Mesenteric fat pad (tissue), 1 donor: ENCODE measurements at places on chromosomes 3 and 15.

- DNase-seq = peak; percentile 53
These were observed 60.3 kb upstream of the IQSEC1 start for GRCh38 chr3:13133471-13133981.

DNA sequence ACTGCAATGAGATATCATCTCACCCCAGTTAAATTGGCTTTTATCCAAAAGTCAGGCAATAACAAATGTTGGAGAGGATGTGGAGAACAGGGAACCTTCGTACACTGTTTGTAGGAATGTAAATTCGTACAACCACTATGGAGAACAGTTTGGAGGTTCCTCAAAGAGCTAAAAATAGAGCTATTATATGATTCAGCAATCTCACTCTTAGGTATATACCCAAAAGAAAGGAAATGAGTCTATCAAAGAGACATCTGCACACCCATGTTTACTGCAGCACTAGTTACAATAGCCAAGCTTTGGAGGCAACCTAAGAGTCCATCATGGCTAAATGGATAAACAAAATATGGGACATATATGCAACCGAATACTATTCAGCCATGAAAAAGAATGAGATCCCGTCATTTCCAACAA, 68.0 kb upstream of the HES1 start:
- no peak for DNase-seq

- DNase-seq = no peak
These were observed at the start of gene GAP43 for GRCh38 chr3:115623044-115623868. Gene GAP43, plus strand, starts transcription at chr3:115623510. Its CDS starts 180 bp downstream, at chr3:115623690.

- no peak for DNase-seq
These were observed 88.7 kb downstream of the GABRG3 start for GRCh38 chr15:27059610-27060202.

DNA sequence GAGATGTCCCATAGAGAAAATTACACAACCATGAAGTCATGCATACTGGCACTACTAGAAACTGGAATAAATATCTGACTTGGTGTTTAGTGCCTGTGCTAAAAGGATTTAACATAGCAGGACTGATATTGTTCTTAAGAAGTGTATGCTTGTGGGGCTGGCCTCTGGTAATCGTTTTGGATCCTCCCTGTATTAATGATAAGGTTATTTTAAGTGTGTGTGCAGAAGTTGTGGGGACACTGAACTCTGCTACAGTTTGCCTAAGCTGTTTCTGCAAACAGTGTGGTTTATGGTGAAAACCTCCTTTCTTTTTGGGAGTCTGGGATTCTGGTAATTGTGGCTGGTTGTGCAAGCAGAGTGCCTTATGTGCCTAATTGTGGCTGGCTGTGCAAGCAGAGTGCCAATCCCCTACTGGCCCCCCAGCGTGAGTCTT, 120.8 kb downstream of the CLASP2 start:
- no peak for DNase-seq

DNA sequence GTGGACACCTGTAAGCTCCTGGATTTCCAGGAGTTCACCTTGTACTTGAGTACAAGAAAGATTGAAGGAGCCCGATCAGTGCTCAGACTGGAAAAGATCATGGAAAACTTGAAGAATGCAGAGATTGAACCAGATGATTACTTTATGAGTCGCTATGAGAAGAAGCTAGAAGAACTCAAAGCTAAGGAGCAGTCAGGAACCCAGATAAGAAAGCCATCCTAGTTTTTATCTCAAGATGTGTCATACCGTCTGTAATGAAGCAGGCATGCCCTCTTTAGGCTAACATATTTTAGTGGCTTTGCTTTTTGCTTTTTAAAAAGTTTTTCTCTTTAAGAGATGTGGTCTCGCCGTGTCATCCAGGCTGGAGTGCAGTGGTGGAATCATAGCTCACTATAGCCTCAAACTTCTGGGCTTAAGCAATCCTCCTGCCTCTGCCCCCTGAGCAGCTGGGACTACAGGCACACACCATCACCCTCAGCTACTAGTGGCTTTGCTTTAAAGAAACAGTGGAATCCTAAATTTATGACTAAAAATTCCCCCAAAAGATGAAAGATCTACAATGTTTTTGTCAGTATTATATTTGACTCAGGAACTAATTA, 28.1 kb downstream of the EXOG start:
- DNase-seq = no peak

DNA sequence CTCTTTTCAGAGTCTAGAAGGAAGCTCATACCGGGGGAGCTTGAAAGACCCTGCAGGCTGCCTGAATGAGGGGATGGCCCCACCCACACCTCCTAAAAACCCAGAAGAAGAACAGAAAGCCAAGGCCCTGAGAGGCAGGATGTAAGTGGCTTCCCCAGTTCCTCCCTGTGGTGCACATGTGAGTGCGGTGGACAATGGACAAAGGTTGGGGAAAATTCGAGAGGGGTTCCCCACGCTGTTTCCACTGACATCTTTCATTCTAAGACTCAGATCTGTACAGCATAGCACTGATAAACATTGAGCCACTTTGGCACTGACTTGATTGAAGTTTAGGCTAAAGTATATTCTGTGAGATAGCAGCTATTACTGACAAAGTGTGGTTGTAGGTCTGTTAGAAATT, 79.5 kb upstream of the UMPS start:
- DNase-seq = no peak

- DNase-seq = no peak
These were observed 155.0 kb upstream of the BHLHE40 start for GRCh38 chr3:4823986-4824925.

DNA sequence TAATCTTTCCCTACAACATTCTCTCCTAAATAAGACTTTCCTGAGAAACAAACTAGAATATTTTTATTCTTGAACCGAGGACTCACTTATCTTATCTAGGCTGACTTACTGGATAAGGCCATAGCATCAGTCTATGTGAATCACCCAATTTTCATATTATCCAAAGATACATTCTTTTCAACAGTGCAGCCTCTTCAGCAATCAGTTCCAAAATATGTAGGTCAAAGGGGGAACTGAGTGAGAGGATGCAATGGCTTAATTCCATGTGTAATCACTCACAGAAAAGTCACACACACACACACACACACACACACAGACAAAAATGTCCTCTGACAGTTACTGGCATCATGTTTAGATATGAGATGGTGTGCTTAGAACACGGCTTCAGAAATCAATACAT, 31.5 kb upstream of the MECOM start:
- DNase-seq = no peak

DNA sequence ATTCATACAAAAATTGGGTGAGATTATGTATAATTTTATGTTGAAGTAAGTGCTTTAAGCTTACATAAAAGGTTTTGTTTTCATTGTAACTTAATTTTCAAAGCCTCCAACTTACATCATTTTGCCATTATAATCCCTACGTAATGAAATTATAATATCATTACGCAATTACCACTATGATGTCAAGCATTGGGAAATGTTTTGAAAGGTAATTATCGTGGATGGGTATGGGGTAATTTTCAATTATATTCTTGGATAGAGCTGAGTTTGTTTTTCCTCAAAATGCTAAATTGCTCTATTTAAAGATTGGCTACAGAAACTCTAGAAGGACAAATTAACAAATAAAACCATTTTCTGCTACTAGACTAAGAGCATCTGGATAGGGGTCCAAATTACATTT, 80.2 kb upstream of the FAM3D start:
- DNase-seq = no peak

DNA sequence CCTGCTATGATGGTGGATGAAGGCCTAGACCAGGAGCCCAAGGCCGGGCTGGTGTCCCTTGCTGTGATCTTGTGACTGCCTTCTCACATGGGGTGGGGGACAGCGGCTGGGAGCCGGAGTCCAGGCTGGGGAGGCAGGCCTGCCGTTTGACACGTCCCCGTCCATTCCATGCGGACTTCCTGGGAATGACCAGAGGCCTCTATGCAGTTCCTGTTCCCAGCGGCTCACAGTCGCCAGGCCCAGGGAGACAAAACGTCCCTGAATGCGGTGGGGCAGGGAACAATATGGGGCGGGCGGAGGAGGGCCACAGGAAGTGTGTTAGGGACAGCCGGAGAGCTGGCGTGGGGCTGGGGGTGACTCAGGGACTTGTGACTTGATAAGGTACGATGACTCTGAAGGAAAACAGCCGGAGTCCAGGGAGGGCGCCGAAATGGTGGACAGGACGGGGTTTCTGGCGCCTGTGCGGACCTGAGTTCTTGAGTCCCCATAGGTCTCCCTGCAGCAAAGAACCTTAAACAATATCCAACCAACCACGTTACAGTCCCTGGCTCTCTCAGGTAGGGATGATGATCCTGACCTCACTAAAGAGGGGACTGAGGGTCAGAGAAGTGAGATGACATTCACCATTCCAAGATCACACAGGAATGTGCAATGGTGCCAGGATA, 40.5 kb upstream of the SMAD6 start:
- no peak for DNase-seq

DNA sequence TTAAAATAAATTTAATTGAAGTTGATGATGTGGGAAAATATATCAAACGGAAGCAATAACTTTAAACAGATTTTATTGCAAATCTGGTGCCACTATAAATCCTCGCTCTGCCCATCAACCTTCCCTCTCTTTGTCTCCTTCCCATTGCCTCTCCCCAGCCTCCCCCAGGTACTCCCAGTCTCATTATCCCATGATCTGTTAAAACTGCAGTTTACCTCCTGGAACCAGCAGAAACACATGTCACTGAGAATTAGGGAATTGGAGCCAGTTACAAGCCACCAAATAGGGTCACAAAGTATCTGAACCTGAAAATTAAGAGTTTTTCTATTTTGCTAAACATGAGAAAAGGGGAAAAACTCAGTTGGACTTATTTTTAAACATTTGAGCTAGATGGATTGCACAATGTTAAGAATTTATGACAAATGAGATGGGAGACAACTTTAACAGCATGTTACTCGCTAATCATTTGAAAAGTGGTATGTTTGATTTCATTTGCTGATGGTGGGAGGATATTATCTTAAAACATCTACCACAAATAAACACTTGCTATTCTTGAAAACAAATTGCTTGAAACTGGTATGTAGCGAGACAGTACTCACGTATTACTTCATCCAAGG, 2.4 kb downstream of the PLCH1 start:
- no peak for DNase-seq

DNA sequence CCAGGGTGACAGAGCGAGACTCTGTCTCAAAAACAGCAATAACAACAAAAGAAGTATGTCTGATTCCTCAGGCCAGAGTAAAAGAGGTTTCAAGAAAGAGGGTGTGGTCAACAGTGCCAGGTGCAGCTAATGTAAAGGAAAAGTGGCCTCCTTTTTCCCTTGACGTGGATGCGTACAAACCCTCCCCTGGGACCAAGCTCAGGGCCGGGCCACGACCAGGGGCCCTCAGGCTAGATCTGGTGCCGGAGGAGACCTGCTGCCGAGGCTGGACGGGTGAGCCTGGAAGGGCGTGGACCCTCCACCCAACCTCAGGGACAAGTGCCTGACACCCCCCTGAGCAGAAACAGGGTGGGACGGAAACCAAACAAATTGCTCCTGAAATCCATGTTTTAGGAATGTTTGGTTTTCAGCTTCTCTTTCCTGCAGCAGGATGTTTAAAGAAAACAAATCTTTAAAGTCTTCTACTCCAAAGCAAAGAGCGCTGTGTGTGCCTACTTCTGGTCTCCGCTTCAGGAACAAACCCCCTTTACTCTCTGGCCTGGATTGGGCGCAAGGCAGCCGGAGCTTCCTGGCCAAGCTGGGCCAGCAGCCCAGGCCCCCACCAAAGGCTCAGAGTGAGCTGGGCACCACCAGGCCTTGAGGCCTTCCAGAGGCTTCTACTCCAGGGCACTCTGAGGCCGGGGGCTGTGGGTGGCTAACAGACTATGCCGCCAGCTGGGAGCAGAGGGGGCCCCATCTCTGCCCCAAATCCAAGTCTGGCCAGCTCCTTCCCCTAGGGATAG, 21.4 kb downstream of the ZDHHC19 start:
- DNase-seq = no peak

DNA sequence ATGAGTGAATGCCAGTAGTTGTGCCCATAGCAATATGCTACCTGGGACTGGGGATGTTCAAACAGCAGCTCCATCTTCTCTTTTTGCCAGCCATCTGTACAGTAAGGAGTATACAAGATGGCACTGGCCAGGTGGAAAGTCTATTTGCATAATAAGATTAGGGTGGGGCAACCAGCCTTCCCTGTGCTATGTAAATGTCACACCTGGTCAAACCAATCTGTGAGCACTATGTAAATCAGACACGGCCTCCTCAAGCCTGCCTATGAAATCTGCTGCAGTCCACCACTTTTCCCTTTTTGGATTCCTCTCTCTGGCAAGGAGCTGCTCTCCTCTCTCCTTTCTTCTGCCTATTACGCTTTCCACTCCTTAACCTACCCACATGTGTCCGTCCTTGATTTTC, 53.0 kb downstream of the C3orf80 start:
- DNase-seq = no peak

GRCh38 chr15:31080591-31081014, 20.9 kb downstream of the TRPM1 start:
- no peak for DNase-seq
